ENCODE measurements at places on chromosomes 3 and 15. TPM values are rescaled to one million over a fixed set of nuclear protein-coding genes. Genes with fewer than 3 reads are reported as not detected.

The TNFAIP8L3 gene
- not detected for polyA plus RNA-seq

The SH2D7 gene
- 0.98 TPM for polyA plus RNA-seq

The FAH gene
- polyA plus RNA-seq: 26.1 TPM

The TICRR gene
- 5.6 TPM for polyA plus RNA-seq

The LSAMP gene
- 4.4 TPM for polyA plus RNA-seq

The C3orf22 gene
- not detected for polyA plus RNA-seq

The PROK2 gene
- polyA plus RNA-seq: not detected

The CEP19 gene
- polyA plus RNA-seq: 9.3 TPM

The MORC1 gene
- polyA plus RNA-seq: not detected

The GOLGA8S gene
- not detected for polyA plus RNA-seq

The HTR3E gene
- not detected for polyA plus RNA-seq

The TMEM212 gene
- polyA plus RNA-seq: not detected

The TMCO5A gene
- polyA plus RNA-seq: not detected

The SLC15A2 gene
- polyA plus RNA-seq: not detected

The FETUB gene
- not detected for polyA plus RNA-seq

The LTF gene
- polyA plus RNA-seq: not detected

The ZNF710 gene
- 12.0 TPM for polyA plus RNA-seq

The C15orf62 gene
- polyA plus RNA-seq: 2.8 TPM
